GM20000 (cell line): ENCODE measurements at places on chromosomes 11 and 22.

DNA sequence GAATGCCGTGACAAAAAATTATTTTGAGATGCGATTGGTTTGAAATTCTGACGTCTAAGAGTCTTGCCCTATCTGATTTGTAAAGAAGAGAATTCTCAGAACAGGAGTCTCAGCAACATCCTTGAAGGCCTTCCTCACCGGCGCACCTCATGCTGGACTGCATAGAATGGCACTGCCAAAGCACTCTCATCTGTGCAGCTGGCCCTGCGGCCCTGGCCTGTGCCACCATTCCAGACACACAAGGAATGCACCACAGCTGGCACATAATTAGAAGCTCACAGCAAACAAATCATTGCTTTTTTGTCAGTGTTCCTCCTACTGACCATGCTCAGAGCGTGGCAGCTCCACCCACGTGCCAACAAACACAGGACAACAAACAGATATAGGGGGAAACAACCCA is 166.0 kb downstream of the KIRREL3 start:
- no peak for DNase-seq

GRCh38 chr22:49954354-49954753 is 6.2 kb upstream of the PIM3 start:
- no peak for DNase-seq

GRCh38 chr11:60777572-60777971 is 7.6 kb upstream of the MS4A10 start:
- DNase-seq = no peak

DNA sequence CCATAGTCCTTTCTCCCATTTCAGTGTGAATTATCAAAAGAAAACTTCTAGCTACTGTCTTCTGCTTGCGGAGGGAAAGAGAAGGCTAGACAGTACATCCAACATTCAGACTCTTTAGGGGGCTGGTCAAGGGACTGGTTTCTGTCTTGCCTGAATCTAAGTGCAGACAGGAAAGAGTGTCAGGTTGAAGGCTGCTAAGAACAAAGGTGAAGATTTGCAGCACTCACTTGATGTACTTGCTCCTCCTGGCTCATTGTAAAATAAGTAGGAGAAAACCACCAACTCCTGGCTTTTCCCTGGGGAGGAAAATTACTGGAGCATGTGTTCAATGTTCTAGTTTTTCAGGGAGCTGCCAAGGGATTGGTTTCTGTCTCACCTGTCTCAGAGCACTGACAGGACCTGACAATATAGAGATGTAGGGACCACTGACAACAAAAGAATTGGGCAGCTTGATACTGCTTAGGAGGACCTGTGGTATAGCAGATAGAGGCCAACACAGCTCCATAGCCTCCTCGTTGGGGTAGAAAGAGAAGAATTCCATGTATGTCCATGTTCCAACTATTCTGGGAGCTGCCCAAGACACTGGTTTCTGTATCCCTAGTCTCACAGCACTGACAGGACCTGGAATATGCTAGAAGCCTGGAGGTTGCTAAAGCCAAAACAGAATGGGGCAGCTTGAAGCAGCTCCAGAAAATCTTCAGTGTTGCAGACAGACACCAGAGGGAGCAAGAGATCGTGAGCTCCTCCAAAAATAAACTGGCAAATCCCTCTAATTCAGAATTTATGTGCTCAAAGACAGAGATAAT is 39.7 kb upstream of the MMP12 start:
- no peak for DNase-seq
